ENCODE measurements at places on chromosomes 6 and 20. TPM values are rescaled to one million over a fixed set of nuclear protein-coding genes. Genes with fewer than 3 reads are reported as not detected.

Gene TMEM30A
- 71.0 TPM for total RNA-seq

Gene CDH4
- under 0.01 TPM for total RNA-seq

GRCh38 chr6:80543598-80544222 is 437.2 kb downstream of the BCKDHB start:
- no peak overlapping the region for H3K27ac ChIP-seq
- no peaks in the 10 kb centered on the region for H3K27me3 ChIP-seq
- no peak for DNase-seq
- no peaks in the 10 kb centered on the region for H3K36me3 ChIP-seq
- no peaks in the 10 kb centered on the region for H3K4me1 ChIP-seq
- no peak overlapping the region for H3K4me3 ChIP-seq

GRCh38 chr6:3053231-3053508 is 15.1 kb upstream of the RIPK1 start:
- H3K4me3 ChIP-seq: peak overlapping the region; percentile 31
- no peaks in the 10 kb centered on the region for H3K4me1 ChIP-seq
- no peaks in the 10 kb centered on the region for H3K27me3 ChIP-seq
- peak overlapping the region; percentile 20 for H3K27ac ChIP-seq
